ENCODE measurements at places on chromosomes 11 and 22.

- no peak for DNase-seq
These were observed 89.7 kb downstream of the ZC3H12C start for GRCh38 chr11:110182886-110183285.

- no peak for DNase-seq
These were observed 8.0 kb upstream of the CLCF1 start for GRCh38 chr11:67381244-67381972.

DNA sequence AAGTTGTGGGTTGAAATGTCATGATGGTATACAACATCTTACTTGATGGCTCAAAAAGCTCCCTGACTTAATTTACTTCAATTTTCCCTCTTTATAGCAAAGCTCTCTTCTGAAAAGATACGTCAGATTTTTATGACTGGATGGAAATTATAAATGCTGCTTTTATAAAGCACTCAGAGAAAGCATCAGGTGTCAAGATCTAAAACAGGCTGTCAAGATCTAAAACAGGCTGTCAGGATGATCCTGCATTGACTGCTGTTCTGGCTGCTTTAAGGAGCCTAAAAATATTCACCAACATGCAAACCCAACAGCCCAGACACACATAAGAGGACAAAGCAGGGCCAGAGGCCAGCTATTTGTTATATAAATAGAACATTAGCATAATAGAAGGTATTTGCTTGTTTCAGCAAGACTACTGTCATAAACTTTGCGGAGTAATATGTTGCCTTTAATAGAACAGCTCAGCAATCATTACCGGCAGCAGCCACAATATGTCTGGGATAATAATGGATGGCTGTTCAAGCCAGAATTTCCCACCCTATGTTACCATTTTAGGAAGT, 77.3 kb upstream of the ANO5 start:
- DNase-seq, result peak; percentile 68

GRCh38 chr22:46043339-46043738, 66.4 kb upstream of the WNT7B start:
- DNase-seq, result no peak

- peak; percentile 24 for DNase-seq
These were observed 762 bp upstream of the CCDC134 start for GRCh38 chr22:41799486-41800347.

- DNase-seq, result no peak
These were observed 23.2 kb upstream of the PDGFB start for GRCh38 chr22:39267974-39268373.
